Fibroblast of the aortic adventitia (primary cell): ENCODE measurements at places on chromosomes 13 and 19.

- no peak for DNase-seq
These were observed 3.6 kb downstream of the CILP2 start for GRCh38 chr19:19541616-19542015.

DNA sequence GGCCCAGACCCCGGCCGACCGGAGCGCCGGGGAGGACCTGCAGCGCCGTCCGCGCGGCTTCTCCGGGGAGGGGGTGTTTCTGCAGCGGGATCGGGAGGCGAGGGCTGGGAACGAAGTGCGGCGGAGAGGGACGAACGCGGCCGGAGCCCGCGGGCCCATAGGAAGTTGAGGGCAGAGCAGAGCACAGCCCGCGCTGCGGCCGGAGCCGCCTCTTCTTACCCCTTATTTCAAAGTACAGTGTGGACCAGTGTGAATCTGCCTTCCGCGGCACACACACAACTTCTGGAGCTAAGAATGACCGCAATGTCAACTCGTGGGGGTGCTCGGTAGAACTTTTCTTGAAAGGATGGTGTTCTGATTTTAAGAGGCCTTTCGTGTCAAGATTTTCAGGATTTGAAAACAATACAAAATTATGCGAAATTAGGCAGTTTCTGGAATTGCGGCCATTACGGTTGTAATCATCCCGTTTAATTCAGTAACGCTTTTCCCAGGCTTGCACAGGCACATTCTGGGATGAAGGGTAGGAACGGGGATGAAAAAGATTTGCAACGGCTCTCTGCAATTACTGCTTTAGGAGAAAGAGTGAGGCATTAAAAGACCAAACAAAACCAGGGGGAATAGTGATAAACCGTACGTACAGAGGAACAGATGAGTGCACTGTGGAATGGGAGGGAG, 821 bp downstream of the TDRD3 start:
- peak; percentile 66 for DNase-seq

DNA sequence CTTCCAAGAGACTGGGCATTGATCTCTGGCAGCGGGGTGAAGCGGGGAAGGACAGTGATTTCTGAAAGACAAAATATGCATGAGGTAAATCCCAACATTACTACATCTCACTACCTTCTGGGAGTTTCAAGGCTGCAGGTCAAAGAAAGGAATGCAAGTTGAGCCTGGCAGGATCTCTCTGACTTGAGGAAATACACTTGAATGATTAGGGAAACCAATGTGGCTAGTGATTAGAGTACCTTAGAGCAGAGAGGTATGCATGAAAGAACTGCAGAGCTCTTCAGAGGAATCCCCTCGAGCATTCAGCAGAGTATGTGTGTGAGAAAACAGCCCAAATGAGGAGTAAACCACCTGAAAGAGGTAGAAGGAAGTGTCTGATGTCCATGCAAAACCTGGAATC, 2874.1 kb upstream of the PCDH20 start:
- DNase-seq: no peak

GRCh38 chr13:95783747-95784146, 106.8 kb downstream of the DNAJC3 start:
- DNase-seq: no peak
